Foreskin fibroblast (primary cell): ENCODE measurements at places on chromosomes 7 and 10.

GRCh38 chr7:111018447-111018846, 72.5 kb upstream of the LRRN3 start:
- no peak for DNase-seq

- DNase-seq = peak; percentile 48
These were observed 500 bp downstream of the CUL1 start for GRCh38 chr7:148699024-148699781.

DNA sequence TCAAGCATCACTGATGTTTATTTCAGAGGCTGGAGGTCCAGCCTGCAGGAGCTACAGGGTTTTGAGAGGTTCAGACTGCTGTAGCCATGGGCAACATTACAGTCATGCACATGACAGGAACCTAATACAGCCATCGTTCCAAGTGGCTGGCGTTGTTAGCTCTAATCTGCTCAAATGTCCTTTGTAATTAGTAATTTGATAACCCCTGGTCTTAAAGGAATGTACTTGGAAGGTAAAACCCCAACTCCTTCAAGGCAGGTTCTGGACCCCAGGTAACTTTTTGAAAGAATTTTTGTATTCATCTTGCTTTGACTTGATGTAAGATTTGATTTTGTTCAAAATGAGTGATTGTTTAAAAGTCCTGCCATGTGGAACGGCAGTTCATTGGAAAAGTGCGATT, 34.7 kb upstream of the FOXI2 start:
- no peak for DNase-seq

DNA sequence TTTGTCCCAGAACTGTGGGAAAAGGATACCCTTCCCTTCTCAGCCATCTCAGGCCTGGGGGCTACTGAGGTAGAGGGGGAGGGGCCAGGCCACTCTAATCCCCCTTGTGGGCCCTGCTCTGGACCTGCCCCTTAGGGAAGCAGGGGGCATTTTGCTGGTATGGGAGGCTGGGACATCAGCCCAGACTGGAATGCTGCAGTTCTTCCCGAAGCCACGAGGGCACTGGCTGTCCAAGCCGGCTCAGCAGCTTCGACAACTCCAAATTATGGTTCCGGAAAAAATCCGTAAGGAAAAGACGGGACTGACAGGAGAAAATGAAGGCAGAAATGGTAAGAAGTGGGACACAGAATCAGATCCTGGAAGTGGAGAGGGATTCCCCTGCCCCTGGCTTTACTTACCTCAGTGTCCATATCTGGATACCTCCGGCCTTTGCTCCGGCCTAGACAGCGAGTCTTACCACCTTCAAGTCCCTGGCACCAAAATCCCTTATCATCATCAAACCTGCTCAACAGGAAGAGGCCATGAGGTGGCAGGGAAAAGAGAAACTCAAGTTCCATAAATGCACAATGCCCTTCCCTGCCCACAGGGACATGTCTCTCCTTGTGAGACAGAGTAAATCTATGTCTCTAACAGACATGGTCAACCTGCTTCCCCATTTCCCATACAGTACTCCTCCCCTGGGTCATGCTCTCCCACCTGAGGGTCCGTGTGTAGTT, 9.0 kb downstream of the NDST2 start:
- no peak for DNase-seq

GRCh38 chr10:8017277-8017676, 37.2 kb upstream of the GATA3 start:
- DNase-seq = no peak

DNA sequence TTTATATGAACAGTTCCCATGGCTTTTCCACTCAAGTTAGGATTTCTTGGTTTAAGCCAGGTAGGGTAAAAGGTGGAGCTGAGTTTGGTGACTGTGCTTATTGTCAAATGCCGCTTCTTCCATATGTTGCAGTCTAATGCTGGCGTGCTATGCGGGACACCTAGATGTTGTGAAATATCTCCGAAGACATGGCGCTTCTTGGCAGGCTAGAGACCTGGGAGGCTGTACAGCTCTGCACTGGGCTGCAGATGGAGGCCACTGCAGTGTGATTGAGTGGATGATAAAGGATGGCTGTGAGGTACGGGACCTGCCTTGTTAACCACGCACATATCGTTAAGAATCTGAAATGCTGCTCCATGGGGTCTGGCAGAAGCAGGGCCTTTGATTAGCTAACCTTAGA, 108.4 kb downstream of the FANK1 start:
- DNase-seq = no peak

- no peak for DNase-seq
These were observed 264.2 kb downstream of the SEC23IP start for GRCh38 chr10:120156614-120157274.

GRCh38 chr7:122736183-122736582, 33.5 kb upstream of the RNF148 start:
- no peak for DNase-seq

- no peak for DNase-seq
These were observed 69.5 kb downstream of the NPTX2 start for GRCh38 chr7:98686466-98687080.

DNA sequence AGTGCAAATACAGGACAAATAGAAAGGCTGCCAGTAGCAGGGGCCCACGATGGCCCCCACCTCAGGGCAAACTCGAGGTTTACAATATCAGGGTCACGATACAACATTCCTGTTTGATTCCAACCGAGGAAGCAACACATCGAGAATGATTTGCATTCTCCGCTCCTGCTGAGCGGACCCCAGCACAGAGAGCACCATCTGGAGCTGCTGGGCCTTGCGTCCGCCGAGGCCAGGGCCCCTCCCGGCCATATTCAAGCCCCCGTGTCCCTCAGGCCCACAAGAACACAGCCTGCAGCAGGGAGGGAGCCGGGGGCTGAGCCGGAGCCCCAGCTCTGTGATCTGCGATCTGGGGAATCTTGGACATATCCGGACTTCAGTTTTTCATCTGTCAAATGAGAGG, 84.3 kb downstream of the PRKAG2 start:
- no peak for DNase-seq

- peak; percentile 10 for DNase-seq
These were observed 19.1 kb upstream of the TPK1 start for GRCh38 chr7:144854839-144855424.

DNA sequence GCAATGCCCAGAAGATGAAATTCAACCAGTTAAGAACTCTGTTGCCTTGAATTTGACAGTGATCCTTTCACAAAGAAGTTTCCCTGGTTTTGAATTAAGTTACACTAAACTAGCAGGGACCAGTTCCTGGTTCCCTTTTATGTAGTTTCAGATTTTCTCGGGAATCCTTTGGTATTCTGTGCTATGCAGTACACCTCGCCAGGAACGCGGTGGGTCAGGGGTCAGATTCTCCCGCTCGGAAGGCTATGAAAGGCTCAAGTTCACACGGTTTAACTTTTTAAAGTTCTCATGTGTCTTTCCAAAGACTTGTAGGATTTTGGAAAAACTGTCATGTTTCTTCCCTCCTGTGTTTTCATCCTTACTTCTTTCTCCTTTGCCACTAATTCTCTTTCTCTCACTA, 104.7 kb upstream of the PRR15 start:
- DNase-seq = no peak

GRCh38 chr10:100744136-100744986, 1.0 kb upstream of the PAX2 start:
- no peak for DNase-seq

- DNase-seq = peak; percentile 83
These were observed 6.2 kb downstream of the CALHM2 start for GRCh38 chr10:103445767-103446567.

DNA sequence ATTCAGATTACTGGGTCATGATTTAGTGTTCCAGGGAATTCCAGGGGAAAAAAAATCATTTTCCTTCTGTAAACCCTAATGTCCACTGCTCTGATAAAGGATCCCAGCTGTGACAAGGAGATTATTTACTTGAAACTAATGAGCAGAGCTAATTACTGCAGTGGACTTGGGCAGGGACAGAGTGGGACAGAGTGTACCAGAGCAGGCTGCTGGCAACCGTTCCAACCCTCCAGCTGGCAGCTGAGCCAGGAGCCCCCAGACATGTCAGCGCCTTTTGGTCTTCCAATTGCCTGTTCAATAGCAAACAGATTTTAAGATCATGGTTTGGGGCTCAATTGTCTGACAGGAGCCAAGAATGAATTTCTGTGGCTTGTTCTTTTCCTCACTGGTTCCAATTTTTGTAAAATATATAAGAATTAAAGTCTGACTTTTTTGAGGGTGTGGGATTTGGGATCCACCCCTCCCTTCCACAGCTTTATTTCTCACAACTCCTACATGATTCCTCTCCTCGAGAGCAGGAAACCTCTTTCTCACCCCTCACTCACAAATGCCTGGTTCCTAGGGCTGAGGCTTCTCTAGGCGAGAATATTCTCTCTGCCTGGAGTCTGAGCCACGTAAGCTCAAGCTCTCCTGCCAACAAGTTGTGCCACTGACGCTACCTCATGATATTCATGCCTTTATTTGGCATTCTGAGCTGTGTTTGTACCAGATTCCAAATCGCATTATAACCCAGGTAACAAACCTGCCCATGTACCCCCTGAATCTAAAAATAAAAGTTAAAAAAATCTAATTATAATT, 20.6 kb upstream of the FAM180A start:
- DNase-seq = peak; percentile 36

DNA sequence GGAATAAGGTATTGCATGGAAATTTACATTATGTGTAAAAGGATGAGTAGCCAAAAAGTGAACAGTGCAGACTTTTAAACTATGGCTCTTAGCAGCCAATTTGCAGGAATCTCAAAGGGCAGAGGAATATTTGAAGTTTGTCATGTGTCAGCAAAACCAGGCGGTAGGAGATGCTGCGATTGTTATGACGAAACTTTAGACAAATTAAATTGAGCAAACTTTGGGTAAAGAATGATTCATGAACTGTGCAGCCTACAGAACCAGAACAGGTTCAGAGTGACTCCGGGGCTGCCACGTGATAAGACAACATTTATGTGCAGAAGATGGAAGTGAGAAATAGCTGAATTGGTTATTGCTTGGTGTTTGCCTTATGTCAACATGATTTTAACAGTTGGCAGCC, 39.2 kb upstream of the CCDC6 start:
- DNase-seq = no peak

GRCh38 chr10:110398419-110399105, 93.8 kb upstream of the SMNDC1 start:
- DNase-seq = peak; percentile 99

- DNase-seq = no peak
These were observed 89.6 kb downstream of the EGFR start for GRCh38 chr7:55108401-55108800.

DNA sequence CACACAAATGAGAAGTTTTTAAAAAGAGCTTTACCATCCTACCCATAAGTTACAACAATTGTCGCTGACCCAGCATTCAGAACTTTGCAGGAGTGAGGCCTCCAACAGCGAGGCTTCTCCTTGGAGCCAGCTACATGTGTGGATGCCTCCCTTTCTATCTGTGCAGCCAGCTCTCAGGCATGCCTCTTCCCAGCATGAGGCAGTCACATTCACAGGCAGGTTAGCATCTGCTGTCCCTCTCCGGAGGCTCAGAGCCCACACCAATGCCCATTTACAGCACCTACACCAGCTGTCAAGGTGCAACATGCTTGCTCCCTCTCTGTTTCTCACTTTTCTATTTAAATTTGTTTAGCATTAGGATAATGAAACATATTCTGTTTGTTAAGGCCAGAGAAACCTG, 278.7 kb upstream of the PODXL start:
- DNase-seq = no peak

DNA sequence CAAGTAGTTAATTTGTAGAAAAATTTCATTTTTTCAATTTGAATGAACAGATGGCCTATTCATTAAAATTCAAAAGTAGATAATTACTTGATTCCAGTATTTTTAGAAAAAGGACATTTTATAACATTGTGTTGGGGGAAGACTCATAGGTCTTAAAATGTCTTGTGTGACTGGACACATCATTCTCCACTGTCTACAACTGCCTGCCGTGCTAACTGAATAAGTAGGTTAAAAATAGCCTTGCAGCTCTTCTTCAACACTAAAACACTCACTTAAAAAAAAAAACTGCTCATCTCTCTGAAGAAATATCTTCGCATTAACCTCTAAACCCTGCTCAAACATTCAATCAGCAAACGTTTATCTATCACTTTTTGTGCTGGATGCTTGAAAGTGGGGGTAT, 253.8 kb downstream of the CSTF2T start:
- no peak for DNase-seq

DNA sequence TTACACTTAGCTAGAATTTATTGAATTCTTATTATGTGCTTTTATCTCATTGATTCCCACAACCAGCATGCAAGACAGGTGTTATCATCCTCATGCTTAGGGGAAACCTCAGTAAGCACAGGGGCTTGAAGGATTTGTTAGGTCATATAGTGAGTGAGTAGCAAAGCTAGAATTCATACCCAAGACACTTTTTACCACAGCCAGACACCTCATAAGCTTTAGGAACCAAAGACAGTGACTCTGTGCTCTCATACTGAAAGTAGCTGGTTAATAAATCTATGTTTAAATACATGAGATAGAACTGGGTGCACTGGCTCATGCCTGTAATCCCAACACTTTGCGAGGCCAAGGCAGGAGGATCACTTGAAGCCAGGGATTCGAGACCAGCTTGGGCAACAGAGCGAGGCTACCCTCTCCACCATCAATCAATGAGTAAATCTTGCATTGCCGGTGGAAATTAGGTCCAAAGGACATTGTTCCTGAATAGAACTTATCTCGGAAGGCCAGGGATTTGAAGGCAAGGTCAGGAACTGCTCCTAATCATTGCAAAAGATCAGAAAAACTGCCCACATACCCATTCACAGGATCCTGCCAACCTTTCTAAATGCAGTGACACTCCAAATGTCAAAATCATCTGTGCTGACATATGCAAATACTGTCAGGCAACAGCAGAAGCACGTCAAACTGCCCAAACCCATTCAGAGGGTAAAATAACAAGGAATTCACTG, 523.5 kb downstream of the PARD3 start:
- DNase-seq = no peak

- peak; percentile 34 for DNase-seq
These were observed 43.4 kb downstream of the CDK1 start for GRCh38 chr10:60821656-60822055.

DNA sequence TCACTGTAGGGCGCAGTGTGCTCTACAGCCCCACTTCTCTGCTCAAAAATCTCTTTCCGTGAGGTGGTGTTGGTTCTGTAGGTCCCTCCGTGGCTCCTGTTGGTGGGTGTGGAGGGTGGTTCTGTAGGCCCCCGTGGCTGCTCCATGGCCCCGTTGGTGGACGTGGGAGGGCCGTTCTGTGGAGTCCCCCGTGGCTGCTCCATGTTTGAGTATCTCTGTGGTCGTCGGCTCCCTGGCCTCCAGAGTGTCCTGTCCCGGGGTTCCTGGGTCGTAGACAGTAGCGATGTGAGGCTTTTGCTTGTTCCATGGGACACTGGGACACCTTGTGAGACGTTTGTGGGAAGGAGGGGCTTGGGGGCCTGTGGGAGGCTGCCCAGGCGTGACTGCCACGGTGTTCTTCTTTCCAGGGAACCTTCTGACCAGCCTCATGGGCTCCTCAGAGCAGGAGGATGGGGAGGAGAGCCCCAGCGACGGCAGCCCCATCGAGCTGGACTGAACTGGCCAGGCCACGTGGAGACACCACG, 18.6 kb downstream of the GET4 start:
- no peak for DNase-seq

GRCh38 chr7:157503229-157503628, 166.4 kb downstream of the DNAJB6 start:
- no peak for DNase-seq
